ENCODE measurements at places on chromosomes 5 and 9.

DNA sequence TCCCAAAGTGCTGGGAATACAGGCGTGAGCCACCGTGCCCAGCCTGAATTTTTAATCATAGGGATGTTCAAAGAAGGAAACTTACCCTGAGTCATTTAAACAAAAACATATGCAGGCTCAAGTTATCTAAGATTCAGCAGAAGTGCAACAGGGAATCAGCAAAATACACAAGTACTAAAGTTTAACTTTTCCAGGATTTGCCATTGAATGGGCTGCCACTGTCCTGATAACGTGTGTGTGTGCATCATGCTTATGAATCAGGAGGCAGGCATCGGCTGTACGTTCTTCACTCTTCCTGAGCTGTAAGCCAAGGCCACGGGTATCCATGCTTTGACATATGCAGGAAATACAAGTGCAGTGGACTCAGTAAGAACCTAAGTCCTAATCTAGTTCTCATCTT lies 48.8 kb upstream of the FST start:
- no peaks in the 10 kb centered on the region for H3K4me1 ChIP-seq
- no peak overlapping the region for H3K27ac ChIP-seq
- H3K4me3 ChIP-seq, result no peak overlapping the region
- DNase-seq, result no peak
- no peaks in the 10 kb centered on the region for H3K36me3 ChIP-seq
- no peaks in the 10 kb centered on the region for H3K27me3 ChIP-seq

DNA sequence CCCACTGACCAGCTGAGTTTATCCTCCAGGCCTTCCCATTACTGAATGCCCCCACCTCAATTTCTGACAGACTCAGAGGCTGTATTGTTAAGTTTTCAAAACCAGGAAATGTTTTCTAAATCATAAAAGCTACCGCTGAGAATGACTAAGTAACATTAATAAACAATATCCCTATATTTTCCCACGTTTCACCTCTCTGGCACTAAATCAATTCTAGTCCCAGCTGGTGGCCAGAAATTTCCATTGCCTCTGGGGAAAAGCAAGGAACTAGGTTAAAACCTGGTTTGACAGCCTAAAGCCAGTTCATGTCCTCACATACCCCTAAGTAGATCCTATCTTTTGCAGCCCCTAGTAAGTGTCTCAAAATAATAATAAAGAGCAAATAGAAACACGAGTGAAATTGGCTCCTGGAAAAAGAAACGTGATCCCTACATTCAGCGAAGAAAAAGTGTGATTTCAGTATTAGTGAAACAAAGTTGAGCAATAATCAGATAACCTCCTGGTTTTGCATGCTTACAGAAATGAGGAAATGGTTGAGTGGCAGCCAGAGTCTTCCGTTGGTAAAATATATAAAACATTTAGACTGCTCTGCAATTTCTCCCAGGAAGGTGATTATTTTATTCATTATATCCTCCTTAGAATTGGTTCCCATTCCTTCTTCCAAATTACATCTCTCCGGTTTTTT lies 110.9 kb downstream of the ESM1 start:
- no peak overlapping the region for H3K4me3 ChIP-seq
- no peaks in the 10 kb centered on the region for H3K4me1 ChIP-seq
- no peak for DNase-seq
- H3K27me3 ChIP-seq, result no peaks in the 10 kb centered on the region
- no peak overlapping the region for H3K27ac ChIP-seq

DNA sequence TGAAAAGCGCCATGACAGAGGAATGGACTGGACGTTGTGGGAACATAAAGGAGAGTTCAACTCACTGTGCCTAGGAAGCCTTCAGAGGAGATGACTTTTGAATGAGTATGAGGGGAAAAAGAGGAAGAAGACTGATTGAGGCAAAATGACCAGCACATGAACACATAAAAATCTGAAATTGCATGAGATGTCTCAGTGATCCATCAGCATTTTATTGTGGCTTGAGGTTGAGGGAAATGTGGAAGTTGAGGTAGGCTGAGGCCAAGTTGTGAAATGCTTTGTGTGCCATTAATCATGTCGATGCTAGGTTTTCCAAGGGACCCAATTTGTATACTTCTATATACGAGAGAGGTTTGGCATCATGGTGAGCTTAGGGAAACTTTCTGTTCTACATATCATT lies 140.9 kb upstream of the TLX3 start:
- H3K36me3 ChIP-seq, result no peaks in the 10 kb centered on the region
- no peaks in the 10 kb centered on the region for H3K4me1 ChIP-seq
- DNase-seq, result no peak
- no peak overlapping the region for H3K4me3 ChIP-seq
- no peaks in the 10 kb centered on the region for H3K27me3 ChIP-seq
- H3K27ac ChIP-seq, result no peak overlapping the region

GRCh38 chr9:93920131-93920800 lies 34.9 kb downstream of the BARX1 start:
- no peaks in the 10 kb centered on the region for H3K36me3 ChIP-seq
- no peak overlapping the region for H3K27ac ChIP-seq
- no peaks in the 10 kb centered on the region for H3K27me3 ChIP-seq
- H3K4me3 ChIP-seq, result no peak overlapping the region
- no peaks in the 10 kb centered on the region for H3K4me1 ChIP-seq
- DNase-seq, result no peak

GRCh38 chr5:27144456-27144855 lies 106.1 kb upstream of the CDH9 start:
- no peaks in the 10 kb centered on the region for H3K4me1 ChIP-seq
- H3K36me3 ChIP-seq, result no peaks in the 10 kb centered on the region
- H3K4me3 ChIP-seq, result no peak overlapping the region
- H3K27me3 ChIP-seq, result no peaks in the 10 kb centered on the region

DNA sequence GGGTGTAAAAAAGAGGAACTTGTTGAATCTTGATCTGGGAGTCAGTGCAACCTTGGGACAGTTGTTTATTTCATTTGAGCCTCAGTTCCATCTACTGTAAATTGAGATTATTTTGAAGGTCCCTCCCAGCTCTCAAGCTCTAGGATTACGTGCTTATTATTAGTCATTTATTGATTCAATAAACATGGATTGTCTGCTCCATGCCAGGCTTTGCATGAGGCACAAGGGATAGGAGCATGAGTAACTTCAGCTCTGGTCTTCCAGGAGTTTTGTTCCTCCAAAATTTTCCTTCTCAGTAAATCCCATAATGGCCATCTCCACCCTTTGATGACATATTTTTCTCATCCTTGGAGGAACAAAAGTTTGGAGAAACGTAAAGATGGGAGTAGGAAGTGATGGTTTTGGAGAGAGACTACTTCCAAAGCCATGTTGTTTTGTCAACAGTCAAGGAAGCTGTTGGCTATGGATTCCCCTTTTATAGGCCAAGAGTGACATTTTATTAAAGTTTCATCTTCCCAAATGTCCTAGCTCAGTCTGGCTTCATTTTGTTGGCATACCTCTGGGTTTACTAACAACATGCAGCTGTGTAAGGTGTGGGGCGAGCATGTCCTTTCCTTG lies 244.6 kb downstream of the DMRT2 start:
- H3K4me1 ChIP-seq, result no peaks in the 10 kb centered on the region
- no peak for DNase-seq
- no peaks in the 10 kb centered on the region for H3K36me3 ChIP-seq
- H3K27ac ChIP-seq, result no peak overlapping the region
- no peak overlapping the region for H3K4me3 ChIP-seq
